ENCODE measurements at places on chromosomes 7 and 10. TPM values are rescaled to one million over a fixed set of nuclear protein-coding genes. Genes with fewer than 3 reads are reported as not detected.

Gene NSUN6
- total RNA-seq, result 5.7 TPM

Gene FFAR4
- not detected for total RNA-seq

Gene SFRP4
- not detected for total RNA-seq

Gene MTG1
- 18.1 TPM for total RNA-seq

Gene MYOF
- total RNA-seq, result 231 TPM

Gene GIMAP1
- not detected for total RNA-seq

All from airway epithelial cell (primary cell).